Right forelimb (tissue), 1 donor: ENCODE measurements at places on chromosomes 11 and 22.
A peak's percentile ranks its signal among the peaks of the same experiment; 100 is the strongest.

GRCh38 chr11:67032830-67033551, 10.1 kb downstream of the SYT12 start:
- no peak for DNase-seq

DNA sequence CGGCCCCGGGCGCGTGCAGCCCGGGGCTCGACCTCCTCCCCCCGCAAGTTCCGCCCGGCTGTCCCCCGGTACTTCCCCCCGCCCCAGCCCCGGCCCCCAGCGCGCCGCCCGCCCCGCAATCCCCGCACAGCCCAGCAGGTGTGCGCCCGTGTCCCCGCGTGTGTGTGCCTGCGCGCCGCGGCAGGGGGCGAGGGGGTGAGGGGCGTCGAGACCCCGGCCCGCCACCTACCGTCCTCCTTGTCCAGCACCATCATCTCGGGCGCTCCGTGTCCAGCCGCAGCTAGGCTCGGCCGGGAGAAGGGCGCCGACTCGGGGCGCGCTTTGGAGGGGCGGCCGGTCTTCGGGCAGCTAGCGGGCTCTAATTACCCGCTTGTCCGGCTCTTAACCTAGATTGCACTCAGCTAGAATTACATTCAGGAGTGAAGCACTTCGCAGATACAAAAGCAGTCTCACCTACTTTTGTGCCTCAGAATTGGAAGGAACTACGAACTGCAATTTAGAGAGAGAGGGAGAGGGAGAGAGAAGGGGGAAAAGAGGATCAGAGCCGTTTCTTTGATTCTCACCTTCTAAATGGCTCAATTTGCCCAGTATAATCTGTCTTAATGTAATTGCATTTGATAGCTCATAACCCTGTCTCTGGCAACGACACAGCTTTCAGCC, 439 bp downstream of the LMO1 start:
- DNase-seq: no peak

DNA sequence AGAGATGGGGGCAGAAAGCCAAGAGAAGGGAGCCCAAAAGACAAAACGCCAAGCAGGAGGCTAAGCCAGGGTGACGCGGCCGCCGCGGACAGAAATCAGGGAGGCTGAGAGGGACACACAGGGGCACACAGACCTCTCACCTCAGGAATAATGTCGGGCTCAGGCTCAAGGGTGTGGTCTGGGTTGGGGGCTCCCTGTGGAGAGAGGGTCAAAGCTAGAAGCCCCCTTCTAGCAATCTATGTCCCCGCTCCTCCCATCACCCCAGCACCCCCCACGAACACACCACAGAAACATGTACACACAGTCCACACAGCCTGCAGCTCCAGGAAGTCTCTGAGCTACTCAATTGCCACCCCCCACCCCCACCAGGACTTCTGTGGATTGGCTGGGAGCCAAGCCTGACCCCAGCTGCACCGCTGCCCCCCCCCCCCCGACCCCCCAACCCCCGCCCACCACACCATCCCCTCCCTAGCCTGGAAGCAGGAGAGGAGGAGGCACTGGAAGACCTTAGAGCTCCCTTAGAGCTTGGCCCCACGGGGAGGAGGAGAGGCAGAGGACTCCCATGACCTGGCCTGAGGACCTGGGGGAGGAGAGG, 6.9 kb downstream of the BCL9L start:
- no peak for DNase-seq

DNA sequence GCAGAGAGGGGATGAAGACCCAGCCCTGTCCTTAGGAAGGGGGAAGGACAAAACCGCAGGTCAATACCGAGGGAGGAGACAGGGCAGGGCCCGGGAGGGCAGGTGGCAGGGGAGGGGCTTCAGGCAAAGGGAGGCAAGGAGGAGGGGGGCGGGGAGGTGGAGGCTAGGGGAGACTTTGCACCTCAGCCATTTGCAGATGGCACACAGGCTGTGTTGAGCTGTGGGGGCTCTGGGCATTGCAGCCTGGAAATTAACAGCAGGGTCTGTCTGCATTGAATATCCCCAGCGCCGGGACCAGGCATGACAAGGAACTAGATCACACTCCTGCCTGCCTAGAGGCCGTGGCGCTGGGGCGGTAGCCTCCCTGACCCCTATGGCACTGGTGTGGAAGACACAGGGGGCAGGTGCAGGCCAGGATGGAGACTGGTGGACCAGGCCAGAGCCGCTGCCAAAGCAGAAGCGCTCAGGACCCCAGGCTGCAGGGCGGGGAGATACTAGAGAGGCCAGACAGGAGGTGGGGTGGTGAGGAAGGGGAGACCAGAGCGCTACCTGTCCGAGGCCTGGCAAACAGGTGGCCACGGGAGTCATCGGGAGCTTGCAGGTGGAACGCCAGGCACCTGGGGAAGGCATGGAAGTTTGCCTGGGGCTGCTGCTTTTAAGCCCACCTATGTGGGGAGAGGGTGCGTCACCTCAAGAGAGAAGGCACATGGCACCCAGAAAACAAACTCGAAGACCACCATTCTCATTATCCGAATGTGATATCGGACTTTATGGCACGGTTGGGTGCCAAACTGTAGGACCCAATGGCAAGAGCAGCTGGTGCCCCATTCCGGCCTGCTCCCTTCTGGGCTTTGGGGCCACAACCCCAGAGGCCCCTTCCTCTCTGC, 11.5 kb downstream of the CBX6 start:
- DNase-seq: no peak

GRCh38 chr22:23446796-23447350, 133.2 kb downstream of the IGLL1 start:
- DNase-seq: no peak

- no peak for DNase-seq
These were observed 32.8 kb upstream of the LDLRAD3 start for GRCh38 chr11:35911013-35911412.

DNA sequence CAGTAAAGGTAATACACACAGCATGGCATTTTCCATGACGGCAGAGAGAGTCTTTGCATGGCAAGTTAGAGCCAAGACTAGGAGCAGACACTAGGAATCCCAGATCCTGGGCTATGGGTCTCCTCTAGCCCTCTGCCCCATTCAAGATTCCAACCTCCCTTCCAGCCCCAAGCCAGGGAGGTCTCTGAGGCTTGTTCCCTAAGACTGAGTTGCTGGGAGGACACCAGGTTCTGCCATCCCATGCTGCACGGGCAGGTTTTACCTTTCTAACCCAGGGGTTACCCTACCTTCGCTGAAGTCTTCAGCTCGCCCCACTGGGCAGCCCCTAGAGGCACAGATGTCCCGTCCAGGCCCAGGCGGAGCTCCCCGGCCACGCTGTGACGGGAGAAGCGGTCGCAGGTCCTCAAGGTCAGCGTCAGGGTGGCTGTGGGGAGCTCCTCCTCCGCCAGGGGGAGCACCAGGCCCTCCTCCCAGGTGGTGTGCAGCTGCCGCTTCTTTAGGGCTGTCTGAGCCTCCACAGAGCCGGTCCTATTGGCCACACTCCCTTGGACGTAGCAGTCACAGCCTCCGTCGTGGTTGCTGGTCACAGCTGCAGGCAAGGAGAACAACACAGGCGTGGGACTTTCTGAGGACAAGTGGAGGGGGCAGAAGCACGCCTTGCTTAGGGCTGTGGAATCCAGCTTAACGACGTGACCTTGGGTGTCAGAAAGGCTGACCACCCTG, 33.8 kb downstream of the SYT13 start:
- peak; percentile 58 for DNase-seq

- no peak for DNase-seq
These were observed 12.6 kb downstream of the CHST1 start for GRCh38 chr11:45652781-45653180.

- peak; percentile 33 for DNase-seq
These were observed 23.5 kb upstream of the P2RY6 start for GRCh38 chr11:73248526-73249185.
